NCI-H187 (cell line): ENCODE measurements at places on chromosomes 5 and 9.

DNA sequence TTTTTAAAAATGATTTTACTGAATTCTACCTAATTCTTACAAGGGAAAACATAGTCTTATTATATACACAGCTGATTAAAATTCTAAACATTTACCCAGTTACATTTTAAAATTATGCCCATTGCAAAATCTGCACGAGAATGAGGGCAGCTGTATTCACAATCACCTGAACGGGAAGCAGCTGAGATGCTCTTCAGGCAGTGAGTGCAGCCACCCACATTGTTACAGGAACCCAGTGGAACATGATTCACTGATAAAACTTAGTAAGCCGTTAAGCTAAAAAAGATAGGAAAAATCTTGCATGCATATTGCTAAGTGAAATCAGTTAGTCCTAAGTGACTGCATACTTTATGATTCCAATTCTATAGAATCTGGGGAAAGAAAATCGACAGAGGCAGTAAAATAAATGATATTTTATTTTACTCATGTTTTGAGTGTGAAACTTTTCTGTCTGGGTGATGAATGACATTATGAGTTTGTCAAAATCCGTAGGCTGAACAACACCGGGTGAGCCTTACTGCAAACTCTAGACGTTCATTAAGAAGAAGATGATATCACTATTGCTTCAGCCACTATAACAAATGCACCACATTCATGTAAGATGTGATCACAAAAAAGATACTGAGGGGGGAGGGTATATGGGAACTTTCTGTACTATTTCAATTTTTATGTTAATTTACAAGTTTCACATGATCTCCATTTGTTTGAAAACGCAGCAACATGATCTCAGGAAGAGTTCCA is 39.1 kb upstream of the FLT4 start:
- no peak for DNase-seq

- no peak for DNase-seq
These were observed 1.8 kb downstream of the KLF4 start for GRCh38 chr9:107487521-107488374.

GRCh38 chr9:112332977-112333638 is at the start of gene PTBP3:
Gene PTBP3, minus strand, starts transcription at chr9:112333619. Its CDS starts 35,754 bp downstream, at chr9:112297865.
- DNase-seq, result peak; percentile 72

- DNase-seq, result no peak
These were observed 816.5 kb downstream of the EFNA5 start for GRCh38 chr5:106854105-106854687.

GRCh38 chr5:139688088-139688702 is 40.0 kb downstream of the CXXC5 start:
- DNase-seq, result no peak
